Dorsolateral prefrontal cortex (tissue), 122 donors: ENCODE measurements at places on chromosomes 7 and 10. TPM values are rescaled to one million over a fixed set of nuclear protein-coding genes. Genes with fewer than 3 reads are reported as not detected.
A peak's percentile ranks its signal among the peaks of the same experiment; 100 is the strongest.

The OR13A1 gene
- not detected for total RNA-seq

DNA sequence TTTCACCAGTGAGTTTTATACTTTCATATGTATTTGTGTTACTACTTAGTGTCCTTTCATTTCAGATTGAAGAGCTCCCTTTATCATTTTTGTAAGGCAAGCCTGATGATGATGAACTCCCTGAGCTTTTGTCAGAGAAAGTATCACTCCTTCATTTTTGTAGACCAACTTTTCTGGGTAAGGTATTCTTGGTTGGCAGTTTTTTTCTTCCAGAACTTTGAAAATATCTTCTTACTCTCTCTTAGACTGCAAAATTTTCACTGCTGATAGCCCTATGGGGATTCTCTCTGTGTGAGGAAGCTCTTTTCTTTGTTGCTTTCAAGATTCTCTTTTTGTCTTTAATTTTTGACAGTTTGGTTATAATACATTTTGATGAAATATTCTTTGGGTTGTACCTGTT, 35.7 kb downstream of the CCDC7 start:
- DNase-seq = no peak

DNA sequence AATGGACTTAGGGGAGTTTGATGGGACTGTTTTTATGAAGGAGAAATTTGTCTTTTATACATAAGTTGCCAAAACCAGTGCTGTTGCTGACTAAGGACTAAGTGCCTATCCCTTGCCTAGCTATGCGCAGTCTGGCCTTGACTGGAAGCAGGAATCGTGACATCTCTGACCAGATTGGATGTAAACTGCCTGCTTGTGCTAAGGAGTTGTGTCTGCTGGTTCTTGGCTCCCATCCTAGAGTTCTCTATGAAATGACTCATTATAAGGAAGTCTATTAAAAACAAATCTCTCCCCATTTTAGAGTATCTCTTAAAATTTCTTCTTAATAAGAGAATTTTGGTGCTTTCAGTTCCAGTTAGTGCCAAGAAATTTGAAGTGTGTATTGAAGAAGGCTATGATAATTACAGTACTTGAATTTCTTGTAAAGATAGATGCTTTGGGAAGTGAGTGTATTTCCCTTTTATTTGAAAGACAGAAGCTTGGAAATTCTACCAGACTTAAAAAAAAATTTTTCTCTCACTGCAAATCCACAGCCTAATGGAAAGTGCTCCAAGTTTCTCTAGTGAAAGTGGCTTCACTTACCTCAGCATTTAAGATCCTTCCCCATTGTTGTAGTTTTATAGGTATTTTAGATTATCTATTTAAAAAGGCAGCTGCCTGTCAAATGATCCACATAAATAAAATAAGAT, 77.6 kb downstream of the BICC1 start:
- no peak for DNase-seq

GRCh38 chr7:86826948-86827347, 183.2 kb downstream of the GRM3 start:
- no peak for DNase-seq

GRCh38 chr10:125124907-125125306, 35.5 kb downstream of the CTBP2 start:
- peak; percentile 2 for DNase-seq

- DNase-seq = no peak
Measured at GRCh38 chr10:17227367-17228090, 512 bp upstream of the VIM start.

GRCh38 chr10:69179089-69179742, 818 bp upstream of the SUPV3L1 start:
- DNase-seq = no peak
